Fibroblast of the aortic adventitia (primary cell): ENCODE measurements at places on chromosomes 5 and 9. TPM values are rescaled to one million over a fixed set of nuclear protein-coding genes. Genes with fewer than 3 reads are reported as not detected.

Gene SLC4A9
- not detected in 2 replicates for total RNA-seq

Gene SMIM23
- not detected in 2 replicates for total RNA-seq

Gene TMEM8B
- 1.9 and 2.8 TPM in 2 replicates for total RNA-seq

Gene TMEM215
- total RNA-seq, result not detected in 2 replicates

Gene PCDHB15
- total RNA-seq, result 0.09 TPM in 1 of 2 replicates, not detected in the other

Gene GABBR2
- 0.16 and 0.27 TPM in 2 replicates for total RNA-seq

DNA sequence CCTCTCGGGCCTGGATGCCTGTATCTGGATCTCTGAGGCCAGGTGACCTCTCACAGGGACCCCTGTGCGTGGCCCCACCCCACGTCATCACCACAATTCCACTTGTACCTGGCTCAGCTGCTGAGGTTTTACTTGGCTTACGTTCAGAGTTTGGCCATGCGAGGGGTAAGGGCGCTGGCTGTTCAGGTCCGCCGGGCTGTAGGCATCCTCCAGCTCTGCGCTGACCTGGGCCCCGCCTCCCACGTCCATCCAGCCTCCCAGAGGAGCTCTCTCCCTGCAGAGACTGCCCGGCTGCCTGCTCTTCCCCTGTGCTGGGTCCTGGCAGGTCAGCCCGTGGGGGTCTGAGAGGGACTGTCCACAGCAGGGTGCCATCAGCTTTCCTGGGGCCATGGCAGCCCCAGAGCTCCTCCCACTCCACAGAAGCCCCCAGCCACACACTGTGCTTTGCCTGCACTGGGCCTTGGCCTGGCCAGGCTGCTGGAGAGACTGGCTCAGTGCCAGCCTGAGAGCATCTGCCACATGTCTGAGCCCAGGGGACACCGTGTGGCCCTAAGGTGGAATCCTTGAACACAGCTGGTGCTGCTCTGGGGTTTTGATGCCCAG lies 43.6 kb downstream of the SLC6A3 start:
- DNase-seq, result no peak

- DNase-seq, result no peak
Observed at GRCh38 chr9:8604201-8604600, 804.6 kb upstream of the DMAC1 start.

GRCh38 chr5:112202694-112203093 lies 216.4 kb downstream of the EPB41L4A start:
- no peak for DNase-seq

GRCh38 chr9:133344071-133344470 lies 3.9 kb downstream of the MED22 start:
- DNase-seq, result no peak

- peak; percentile 40 for DNase-seq
Observed at GRCh38 chr9:91056917-91057316, 255.3 kb downstream of the SYK start.

DNA sequence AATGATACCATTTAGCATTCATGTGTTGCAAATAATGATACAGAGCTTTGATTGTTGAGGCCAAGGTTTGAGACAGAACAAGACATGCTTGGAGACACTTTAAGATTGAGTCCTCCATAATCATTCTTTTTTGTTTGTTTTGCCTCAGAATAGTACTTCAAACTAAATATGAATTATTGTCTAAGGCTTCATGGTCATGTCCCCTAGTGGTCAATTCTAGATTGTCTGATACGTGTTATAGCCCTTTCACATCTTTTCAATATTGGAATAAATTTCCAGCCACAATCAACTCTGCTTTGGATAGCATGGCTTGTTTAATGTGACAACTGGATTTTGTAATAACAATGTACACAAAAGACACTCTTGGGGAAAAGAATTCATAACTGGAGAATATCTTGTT lies 64.2 kb downstream of the PRLR start:
- DNase-seq, result no peak

- DNase-seq, result no peak
Observed at GRCh38 chr5:34014626-34015025, 6.8 kb upstream of the AMACR start.

GRCh38 chr9:10238087-10238486 lies 374.7 kb downstream of the PTPRD start:
- no peak for DNase-seq

DNA sequence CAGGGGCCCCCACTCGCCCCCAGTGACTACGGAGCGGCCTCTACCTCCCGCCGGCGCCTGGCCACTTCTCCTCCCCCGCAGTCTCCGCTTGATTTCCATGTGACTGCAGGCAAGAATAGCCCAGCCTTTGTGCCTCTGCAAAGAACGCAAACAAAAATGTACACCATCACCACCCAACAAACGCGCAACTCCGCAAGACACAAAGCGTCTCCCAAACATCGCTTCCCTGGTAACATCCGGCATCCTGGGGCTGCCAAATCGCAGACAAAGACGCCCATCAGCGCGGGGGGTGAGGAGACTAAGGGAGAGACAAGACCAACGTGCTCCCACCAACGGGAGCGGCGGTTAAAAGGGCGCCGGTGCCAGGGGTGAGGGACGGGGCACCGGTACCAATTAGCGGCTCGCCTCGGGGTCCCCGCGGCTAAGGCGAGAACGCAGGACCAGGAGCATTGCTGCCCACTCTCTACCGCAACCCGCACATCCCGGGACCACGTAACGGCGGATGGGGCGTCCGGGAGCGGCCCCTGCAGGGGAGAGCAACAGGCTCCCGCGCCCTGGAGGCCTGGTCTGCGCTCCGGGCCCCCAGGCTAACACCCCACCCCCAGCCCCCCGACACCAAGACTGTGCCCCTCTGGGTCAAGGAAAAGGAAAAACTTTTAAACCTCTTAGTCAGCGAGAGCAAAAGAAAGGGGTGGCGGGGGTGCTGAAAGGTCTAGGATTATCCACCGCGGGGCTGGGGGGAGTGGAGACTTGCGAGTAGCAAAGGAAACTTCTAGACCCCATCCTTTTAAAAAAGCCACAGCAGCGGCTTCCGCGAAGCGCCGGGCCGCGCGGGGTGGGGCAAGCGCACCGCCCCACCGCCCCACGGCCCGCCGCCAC lies 885 bp downstream of the MPDZ start:
- DNase-seq, result peak; percentile 75

DNA sequence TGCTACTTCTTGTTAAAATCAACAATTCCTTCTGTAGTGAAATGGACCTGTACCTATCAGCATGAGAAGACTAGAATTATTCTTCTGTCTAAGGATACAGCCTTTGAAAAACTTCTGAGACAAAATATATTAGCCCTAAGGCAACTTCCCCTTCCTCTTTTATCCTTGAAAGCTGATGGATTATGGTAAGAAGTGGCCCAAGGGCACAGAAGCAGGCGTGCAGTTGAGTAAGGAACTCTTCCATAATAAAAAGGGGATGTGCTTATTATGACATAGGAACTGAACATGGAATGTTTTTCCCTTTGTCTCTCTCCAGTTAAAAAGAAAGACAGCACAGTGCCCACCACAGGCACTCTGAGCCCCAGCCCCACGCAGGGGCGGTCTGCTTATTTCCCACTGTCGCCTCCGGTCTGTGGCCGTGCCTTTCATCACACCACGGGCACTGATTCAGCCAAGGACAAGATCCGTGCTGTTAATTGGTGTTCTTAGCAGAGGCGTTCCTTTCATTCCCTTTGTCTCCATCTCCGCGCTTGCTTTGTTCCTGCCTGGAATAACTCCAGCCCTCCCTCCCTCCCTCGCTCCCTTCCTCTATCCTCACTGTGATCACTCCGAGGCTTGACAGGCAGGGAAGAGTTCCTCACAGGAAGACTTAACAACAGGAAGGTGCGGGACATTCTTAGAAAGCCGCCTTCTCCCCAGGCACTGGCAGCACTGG lies 135.9 kb upstream of the OTULINL start:
- DNase-seq, result peak; percentile 76
